ENCODE measurements at places on chromosomes 4 and X.

DNA sequence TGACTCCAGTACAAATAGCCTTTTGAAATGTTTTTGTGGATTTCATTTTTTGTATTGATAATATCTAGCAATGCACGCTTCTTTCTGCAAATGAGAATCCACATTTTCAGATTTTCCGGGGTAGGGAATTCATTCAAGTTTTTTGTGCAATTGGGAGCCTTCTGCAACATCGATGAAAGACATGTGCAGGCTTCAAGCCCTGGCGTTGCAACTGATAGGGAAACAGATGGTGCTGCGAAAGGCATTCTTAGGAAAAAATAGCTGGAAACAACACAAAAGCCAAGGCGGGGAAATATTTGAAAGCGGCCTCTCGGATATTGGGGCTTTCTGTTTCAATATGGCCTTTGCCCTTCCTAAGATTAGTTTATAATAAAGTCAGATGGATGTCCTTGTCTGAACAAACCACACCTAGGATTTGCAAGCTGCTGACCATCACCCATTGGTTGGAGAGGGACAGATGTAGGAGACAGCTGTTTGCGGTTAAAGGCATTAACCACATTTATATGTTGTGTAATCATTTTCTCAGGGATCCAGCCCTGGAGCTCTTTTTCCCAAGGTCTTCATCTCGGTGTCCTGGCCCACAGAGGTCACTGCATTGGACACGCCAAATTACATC, 136.5 kb downstream of the PRKX start:
- ATAC-seq: no peak

DNA sequence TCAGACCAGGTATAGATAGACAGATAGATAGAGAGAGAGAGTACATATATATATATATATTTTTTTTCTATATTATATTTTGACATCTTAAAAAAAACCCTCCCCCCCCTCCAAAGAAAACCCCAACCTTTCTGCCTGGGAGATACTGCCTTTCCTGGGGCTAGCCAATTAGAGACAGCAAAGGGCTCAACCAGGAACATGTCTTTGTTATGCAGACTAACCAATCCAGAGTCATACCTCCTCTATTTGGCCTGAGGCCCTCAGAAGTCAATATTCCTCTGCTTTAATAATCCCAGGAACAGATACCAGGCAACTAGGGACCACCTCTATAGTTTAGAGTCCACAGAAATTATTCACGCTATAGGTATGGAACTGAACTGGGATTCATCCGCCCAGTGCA, 135.6 kb upstream of the MAD2L1 start:
- no peak for ATAC-seq

DNA sequence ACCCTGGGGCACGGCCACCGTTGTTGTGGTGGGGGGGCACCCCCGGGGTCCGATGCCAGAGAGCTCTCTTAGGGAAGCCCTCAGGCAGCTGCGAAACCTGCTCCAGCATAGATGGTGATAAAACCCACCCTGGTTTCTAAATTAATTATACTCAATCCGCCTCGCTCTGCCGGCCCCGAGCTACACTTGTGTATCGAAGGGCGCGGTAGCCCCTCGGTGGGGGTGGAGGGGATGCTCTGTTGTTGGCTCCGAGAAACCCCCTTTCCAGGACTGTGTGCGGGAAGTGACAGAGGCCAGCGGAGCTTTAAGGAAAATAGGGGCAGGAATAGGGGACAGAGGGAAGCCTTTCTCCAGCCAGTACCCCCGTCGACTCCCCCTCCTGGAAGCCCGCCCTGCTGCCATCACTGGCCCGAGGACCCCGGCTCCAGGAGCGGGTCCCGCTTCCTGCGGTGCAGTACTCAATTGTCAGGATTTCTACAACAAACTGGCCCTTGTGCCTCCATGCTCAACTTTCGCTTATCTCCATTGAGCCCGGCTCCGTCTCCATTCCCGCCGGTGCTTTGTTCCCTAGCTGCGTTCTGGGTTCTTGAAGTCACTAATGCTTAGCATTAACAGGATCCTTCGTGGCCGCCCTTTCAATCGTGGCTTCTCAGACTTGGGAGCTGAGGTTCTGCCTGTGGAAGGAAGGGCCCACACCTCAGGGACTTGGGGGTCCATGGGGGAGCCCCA, 408.2 kb downstream of the BCOR start:
- ATAC-seq: peak; percentile 21

DNA sequence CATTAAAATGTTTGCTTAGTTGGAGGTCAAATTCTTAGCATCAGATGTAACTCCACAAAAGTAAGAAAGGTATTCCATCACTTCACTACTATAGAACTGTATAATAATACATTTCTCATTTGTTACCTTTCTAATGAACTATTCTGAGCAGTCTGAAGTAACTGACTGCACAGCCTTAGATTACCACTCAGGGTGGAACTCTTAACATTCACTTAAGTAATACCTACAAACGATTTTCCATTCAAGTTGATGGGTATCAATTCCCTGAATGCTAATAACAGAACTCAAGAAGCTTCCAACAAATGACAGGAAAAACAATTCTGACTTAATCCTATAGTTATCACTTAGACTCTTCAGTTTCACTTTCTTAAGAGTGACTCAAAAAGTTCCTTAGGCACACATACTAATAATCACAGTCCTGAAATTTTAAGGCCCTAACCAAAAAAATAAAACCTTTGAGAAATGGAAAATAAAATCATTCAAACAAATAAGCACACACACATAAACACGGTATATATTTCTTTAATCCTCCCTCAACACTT, 20.9 kb downstream of the HNRNPD start:
- no peak for ATAC-seq

DNA sequence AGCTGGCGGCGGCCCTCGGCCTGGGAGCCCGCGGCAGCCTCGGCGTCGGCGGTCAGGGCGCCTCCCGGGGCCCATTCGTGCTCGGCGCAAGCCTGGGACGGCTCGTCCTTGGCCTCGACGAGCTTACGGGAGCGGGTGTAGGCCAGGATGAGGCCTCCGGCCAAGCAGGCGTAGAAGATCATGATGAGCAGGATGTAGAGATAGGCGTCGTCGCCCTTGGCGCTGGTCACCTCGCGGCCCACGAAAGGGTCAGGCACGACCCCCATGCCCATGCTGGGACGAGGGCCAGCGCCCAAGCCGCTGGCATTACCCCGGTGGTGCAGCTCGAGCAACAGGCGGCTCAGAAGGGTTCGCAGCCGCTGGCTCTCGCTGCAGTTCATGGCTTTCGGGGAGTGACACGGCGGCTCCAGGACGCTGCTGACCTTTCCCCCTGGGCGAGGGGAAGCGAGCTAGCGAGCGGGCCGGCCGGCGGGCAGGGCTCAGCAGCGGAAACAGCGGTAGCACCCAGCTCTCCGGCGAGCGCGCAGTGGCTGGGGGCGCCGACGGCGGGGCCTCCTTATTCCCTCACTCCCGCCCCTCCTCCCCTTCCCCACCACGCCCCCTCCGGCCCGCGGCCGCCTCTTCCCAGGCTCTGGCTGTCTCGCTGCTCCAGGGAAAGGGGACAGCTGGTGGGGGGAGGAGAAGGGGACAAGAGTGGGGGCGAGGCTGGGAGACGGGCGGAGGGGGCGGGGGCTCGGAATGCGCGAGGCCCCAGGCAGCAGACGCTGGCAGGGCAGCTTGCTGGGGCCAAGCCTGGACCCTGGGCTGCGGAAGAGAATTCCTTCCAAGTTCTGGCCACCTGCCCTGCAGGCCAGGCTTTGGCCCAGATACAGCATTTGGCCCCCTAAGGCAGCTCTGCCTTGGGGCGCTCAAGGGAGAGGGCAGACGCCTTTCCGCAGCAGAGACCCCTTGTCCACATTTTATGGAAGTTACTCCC, at the start of gene KCNE5:
KCNE5 (minus strand) TSS at position 532 of the 976 bp plus-strand sequence; CDS start at position 380, 152 bp downstream.
- ATAC-seq: no peak

DNA sequence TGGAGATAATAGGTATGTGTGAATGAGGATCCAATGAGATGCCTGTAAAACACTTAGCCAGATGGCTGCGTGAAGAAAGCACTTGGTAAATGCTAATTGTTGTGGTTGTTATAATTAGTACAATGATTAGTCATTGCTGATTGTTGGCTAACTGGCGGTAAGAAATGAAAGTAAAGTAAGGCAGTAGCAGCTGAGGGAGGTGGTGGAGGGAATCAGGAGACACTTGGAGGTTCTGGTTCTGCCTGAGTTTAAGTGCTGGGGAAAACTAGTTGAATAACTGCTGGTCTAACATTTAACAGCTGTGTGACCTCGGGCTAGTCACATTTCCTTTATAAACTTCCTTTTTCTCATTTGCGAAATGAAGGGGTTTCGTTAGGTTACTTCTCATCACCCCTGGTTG, 30.9 kb downstream of the CD38 start:
- ATAC-seq: no peak

GRCh38 chrX:109848461-109849050, 115.5 kb upstream of the ACSL4 start:
- ATAC-seq: no peak

DNA sequence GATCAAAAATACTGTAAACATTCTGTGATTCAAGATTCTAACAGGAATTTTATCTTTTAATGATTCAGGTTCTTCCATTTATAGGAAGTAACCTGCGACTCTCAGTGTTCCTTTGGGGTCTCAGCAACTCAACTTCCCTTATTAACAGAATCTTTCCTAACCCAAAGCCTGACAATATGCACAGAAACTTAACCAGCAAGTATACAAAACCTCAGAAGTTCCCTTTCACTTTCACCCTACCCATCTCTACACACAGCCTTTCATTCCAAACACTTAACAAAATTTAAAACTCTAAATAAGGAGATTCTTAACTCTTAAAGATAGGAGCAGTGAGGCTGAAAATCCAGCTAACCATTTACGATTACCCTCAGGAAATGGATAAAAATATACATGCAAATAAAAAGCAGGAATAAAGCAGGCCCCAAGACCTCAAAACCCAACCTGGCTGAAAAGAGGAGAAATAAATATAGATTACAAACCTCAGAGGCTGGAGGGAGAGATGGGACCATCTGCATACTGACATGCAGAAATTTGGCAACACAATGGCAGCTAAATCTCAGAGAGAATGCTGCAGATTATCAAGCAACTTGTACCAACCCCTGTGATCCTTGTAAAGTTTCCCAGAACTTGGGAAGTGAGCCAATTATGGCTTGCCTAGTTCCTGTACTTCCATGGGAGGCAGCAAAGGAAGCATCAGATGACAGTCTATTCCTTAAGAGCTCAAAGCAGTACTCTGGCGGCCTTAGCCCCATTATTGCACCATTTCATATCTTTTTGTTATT, 101.0 kb downstream of the ATP11C start:
- ATAC-seq: peak; percentile 86

- ATAC-seq: no peak
Observed at GRCh38 chr4:86778175-86778574, 71.0 kb downstream of the SLC10A6 start.

DNA sequence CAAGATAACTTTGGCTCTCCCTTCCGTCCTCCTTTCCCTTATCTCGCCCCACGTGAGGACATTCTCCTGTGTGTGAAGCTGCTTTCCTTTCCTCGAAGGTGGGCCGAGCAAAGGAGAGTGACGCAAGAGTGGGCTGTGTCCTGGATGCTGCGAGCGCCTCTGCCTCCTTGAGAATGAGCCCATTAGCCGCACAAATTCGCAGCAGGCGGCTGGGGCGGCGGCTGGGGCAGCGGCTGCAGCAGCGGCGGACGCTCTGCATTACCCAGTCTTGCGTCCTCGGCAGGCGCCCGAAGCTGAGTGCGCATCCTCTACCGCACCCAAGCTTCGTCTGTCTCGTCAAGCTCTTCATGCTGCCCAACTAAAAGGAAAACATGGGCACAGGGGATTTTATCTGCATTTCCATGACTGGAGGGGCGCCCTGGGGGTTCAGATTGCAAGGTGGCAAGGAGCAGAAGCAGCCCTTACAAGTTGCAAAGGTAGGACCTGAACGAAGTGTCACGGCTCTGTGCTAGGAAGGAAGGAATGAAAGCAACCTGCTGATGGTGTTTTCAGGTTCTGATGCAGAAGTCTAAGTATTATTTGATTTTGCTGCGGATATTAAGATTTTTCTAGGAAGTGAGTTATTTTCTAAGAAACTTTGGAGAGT, at the start of gene SYNPO2:
SYNPO2 (plus strand) TSS at position 189 of the 646 bp plus-strand sequence; CDS start at position 372, 183 bp downstream.
- ATAC-seq: peak; percentile 93

DNA sequence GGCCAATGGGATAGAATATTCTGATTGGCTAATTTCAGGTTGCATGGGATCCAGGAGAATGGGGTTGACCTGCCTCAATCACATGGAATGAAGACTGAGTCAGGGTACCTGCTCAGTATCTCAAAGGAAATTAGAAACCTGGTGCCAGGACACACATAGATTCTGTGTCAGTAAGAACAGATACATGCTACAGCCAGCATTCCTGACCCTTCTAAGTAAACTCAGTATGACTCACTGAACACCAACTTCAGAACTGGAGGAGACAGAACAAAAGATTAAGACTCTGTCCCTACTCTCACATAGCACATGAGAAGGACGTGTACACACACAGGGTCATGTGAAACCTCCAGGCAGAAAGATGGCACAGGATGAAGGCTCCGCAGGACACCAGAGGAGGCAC, 54.5 kb downstream of the FAM184B start:
- no peak for ATAC-seq

DNA sequence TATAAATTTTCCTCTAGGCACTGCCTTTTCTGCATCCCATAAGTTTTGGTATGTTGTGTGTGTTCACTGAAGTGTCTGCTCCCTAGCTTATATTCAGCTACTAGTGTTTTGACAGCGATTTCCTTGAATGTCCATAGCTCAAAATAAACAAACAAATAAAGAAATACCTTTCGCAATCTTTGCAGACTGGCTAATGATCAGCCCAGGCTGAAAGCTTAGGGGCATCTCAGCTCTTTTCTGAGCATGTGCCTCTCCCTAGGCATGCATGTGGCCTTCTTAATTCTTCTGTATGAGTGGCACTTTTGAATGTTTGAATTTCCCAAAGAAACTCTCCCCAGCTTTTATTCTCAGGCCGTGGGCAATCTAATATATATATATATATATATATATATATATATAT, 44.6 kb upstream of the SHROOM4 start:
- ATAC-seq: no peak

GRCh38 chr4:55509266-55509665, 37.4 kb downstream of the CLOCK start:
- ATAC-seq: peak; percentile 46

DNA sequence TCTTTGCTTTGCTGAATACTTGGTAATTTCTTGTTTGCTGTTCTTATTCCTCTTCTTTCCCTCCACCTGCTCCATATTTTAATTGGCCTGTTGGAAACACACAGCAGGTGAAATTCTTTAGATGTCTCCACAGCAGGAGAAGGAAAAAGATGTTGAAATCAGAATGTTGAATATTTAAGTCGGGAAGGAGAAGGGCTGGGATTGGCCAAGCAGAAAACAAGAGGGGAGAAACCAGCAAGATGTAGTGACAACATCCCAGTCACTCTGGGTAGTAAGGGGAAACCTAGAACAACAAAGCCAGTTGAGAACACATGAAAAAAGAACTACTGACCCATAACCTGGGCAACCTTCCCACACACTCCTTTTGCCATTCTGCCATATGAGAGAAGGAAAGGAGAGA, 37.3 kb upstream of the STAG2 start:
- ATAC-seq: no peak

GRCh38 chr4:89212666-89213381, 94.8 kb downstream of the GPRIN3 start:
- ATAC-seq: no peak

GRCh38 chr4:150581641-150582051, 305 bp upstream of the MAB21L2 start:
- ATAC-seq: peak; percentile 78

Measured in SK-N-SH treated with all-trans-retinoic acid at 6 μM for 48 hours (cell line).